Glutamatergic neuron (in vitro differentiated cells): ENCODE measurements at places on chromosomes 7 and 10.
A peak's percentile ranks its signal among the peaks of the same experiment; 100 is the strongest.

GRCh38 chr10:29658984-29659965, 24.5 kb upstream of the SVIL start:
- H3K36me3 ChIP-seq = peaks cover 25% of the 10 kb centered on the region
- H3K4me1 ChIP-seq = peaks cover 30% of the 10 kb centered on the region
- no peak for DNase-seq
- peak overlapping the region; percentile 42 for H3K4me3 ChIP-seq

DNA sequence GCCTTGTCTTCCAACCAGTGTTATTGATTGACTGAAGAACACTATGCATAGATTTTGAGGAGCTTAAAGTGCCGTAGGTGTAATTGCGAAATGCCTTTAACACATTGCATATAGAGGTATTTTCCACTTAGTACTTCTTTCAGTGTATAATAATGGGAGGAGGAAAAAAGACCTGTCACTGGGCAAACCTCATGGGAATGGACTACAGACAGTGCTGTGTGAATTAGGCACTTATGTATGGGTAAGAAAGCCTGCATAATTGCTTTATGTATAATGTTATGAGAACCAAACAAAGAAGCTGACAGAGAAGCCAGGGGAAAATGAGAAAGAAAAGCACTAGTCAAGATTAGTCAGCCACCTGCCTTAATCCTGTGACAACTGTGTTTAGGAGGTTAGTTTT, 12.4 kb upstream of the SCRN1 start:
- H3K27me3 ChIP-seq = peaks cover 2% of the 10 kb centered on the region
- H3K27ac ChIP-seq = no peak overlapping the region
- H3K36me3 ChIP-seq = no peaks in the 10 kb centered on the region
- peaks cover 4% of the 10 kb centered on the region for H3K4me1 ChIP-seq
- H3K4me3 ChIP-seq = peak overlapping the region; percentile 67

GRCh38 chr7:2478399-2478785, 2.2 kb upstream of the GRIFIN start:
- H3K4me3 ChIP-seq = no peak overlapping the region
- no peak for DNase-seq
- peaks cover 4% of the 10 kb centered on the region for H3K4me1 ChIP-seq
- no peaks in the 10 kb centered on the region for H3K36me3 ChIP-seq
- H3K27me3 ChIP-seq = peaks cover 9% of the 10 kb centered on the region
- no peak overlapping the region for H3K27ac ChIP-seq

DNA sequence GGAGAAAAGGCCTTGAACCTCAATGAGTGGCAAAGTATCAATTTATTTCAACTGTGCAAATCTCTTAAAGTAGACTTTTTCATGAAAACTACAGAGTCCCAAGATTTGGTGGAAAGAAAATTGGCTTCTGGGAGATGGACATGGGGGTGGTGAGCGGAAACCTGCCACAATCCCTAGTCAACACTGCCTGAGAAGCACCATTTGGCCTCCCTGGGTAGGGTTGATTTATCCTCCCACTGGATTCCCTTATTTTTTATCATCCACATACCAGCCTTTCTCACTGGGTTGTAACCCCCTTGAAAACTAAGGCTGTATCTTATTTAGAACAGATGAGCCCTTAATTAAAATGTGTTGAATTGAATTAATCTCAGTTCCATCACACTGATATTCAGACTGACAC, 101.7 kb upstream of the PTN start:
- H3K4me1 ChIP-seq = peaks cover 1% of the 10 kb centered on the region
- no peaks in the 10 kb centered on the region for H3K27me3 ChIP-seq
- no peak overlapping the region for H3K27ac ChIP-seq
- no peaks in the 10 kb centered on the region for H3K36me3 ChIP-seq

- peaks cover 2% of the 10 kb centered on the region for H3K27me3 ChIP-seq
- DNase-seq = no peak
- no peak overlapping the region for H3K4me3 ChIP-seq
- H3K36me3 ChIP-seq = peaks cover 3% of the 10 kb centered on the region
- peaks cover 5% of the 10 kb centered on the region for H3K4me1 ChIP-seq
- peak overlapping the region; percentile 43 for H3K27ac ChIP-seq
Measured at GRCh38 chr7:129684777-129685176, 73.3 kb downstream of the NRF1 start.

GRCh38 chr10:51800121-51800520, 100.7 kb upstream of the CSTF2T start:
- DNase-seq = no peak
- H3K4me1 ChIP-seq = no peaks in the 10 kb centered on the region
- H3K36me3 ChIP-seq = no peaks in the 10 kb centered on the region
- no peaks in the 10 kb centered on the region for H3K27me3 ChIP-seq
- no peak overlapping the region for H3K27ac ChIP-seq

DNA sequence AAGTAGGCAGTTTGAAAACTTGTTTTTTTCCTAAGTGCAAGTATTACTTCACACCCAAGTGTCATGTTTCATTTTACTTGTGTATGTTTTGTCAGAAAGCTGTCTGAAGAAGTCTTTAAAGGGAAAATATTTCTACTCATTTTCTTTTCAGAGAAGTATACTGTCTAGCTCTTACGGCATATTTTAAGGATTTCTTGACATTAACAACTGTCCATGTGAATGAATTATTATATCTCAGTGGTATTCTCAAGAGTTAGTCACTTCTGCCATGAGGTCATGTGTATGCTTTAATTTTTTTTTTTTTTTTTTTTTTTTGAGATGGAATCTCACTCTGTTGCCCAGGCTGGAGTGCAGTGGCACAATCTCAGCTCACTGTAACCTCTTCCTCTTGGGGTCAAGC, 229.5 kb downstream of the BICC1 start:
- no peak overlapping the region for H3K4me3 ChIP-seq
- no peak overlapping the region for H3K27ac ChIP-seq
- peaks cover 2% of the 10 kb centered on the region for H3K4me1 ChIP-seq
- DNase-seq = no peak

DNA sequence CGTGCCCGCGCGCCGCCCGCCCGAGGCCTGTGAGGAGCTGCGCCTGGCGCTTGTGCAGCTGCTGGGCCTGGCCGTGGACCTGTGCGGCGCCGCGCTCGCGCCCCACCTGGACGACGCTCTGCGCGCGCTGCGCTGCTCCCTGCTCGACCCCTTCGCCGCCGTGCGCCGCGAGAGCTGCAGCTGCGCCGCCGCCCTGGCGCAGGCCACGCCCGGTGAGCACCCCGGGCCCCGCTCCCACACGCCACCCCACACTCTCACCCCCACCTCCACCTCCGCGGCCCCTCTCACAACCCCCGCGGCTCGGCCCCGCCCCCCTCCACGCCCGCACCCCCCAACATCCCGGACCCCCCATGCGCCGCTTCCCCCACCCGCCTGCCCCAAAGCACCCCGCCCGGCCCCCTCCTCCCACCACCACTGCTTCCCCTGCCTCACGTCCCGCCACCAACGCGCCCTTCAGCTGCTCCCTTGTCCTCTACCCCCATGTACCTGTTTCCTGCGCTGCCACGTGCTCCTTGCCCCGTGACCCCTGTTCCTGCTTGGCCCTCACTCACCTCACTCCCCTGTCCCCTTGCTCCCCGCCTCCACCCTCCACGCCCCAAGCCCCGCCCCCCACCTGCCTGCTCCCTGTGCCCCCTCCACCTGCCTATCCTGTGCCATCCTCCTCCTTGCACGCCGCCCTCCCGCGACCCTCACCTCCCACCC, at the start of gene PRKAR1B:
PRKAR1B (minus strand) TSS at position 178 of the 702 bp plus-strand sequence. CDS start 15,776 bp downstream, outside the sequence.
- peak within 1 kb of the TSS; percentile 85 for H3K4me3 ChIP-seq
- H3K27ac ChIP-seq = peak within 1 kb of the TSS; percentile 53
- H3K27me3 ChIP-seq = peaks cover 10% of the 10 kb centered on the region
- no peak for DNase-seq
- H3K36me3 ChIP-seq = peaks cover 15% of the 10 kb centered on the region

- no peak overlapping the region for H3K27ac ChIP-seq
- peaks cover 7% of the 10 kb centered on the region for H3K36me3 ChIP-seq
- DNase-seq = no peak
- H3K27me3 ChIP-seq = peaks cover 7% of the 10 kb centered on the region
- no peak overlapping the region for H3K4me3 ChIP-seq
Measured at GRCh38 chr7:152402384-152403250, 33.2 kb downstream of the KMT2C start.

- H3K36me3 ChIP-seq = peaks cover 11% of the 10 kb centered on the region
- H3K4me3 ChIP-seq = peak overlapping the region; percentile 95
- peaks cover 38% of the 10 kb centered on the region for H3K4me1 ChIP-seq
Measured at GRCh38 chr10:119542988-119543813, 682 bp upstream of the RGS10 start.

- no peak for DNase-seq
- H3K4me1 ChIP-seq = no peaks in the 10 kb centered on the region
- no peaks in the 10 kb centered on the region for H3K27me3 ChIP-seq
Measured at GRCh38 chr7:18046601-18047000, 19.0 kb upstream of the PRPS1L1 start.

GRCh38 chr7:2569421-2569820, 10.6 kb downstream of the IQCE start:
- no peak overlapping the region for H3K4me3 ChIP-seq
- H3K27ac ChIP-seq = no peak overlapping the region
- H3K27me3 ChIP-seq = peaks cover 1% of the 10 kb centered on the region
- peaks cover 17% of the 10 kb centered on the region for H3K4me1 ChIP-seq
- H3K36me3 ChIP-seq = no peaks in the 10 kb centered on the region
- DNase-seq = no peak

GRCh38 chr7:135597926-135598305, 40.2 kb downstream of the NUP205 start:
- H3K27me3 ChIP-seq = no peaks in the 10 kb centered on the region
- H3K36me3 ChIP-seq = no peaks in the 10 kb centered on the region
- H3K4me3 ChIP-seq = no peak overlapping the region
- no peak overlapping the region for H3K27ac ChIP-seq

- H3K27me3 ChIP-seq = peaks cover 3% of the 10 kb centered on the region
- peaks cover 11% of the 10 kb centered on the region for H3K4me1 ChIP-seq
- H3K4me3 ChIP-seq = no peak overlapping the region
- no peak for DNase-seq
- no peak overlapping the region for H3K27ac ChIP-seq
Measured at GRCh38 chr7:77687747-77688144, 8.5 kb upstream of the RSBN1L start.

DNA sequence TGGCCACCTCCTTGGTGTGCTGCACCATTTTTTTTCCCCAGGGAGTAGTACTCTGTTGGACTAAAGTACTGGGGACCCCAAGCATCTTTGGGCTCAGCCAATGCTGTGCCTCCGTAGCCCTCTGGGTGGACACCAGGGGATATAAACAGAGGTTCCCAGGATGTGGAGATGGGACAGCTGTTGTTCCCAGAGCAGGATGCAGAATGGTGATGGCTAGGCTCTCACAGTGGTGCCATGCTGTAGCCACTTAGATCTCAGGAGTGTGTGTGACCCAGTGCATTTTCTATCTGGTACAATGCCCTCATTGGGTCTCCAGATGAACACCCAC, 50.9 kb upstream of the SCIN start:
- no peak for DNase-seq
- H3K27ac ChIP-seq = no peak overlapping the region
- no peak overlapping the region for H3K4me3 ChIP-seq
- no peaks in the 10 kb centered on the region for H3K4me1 ChIP-seq

DNA sequence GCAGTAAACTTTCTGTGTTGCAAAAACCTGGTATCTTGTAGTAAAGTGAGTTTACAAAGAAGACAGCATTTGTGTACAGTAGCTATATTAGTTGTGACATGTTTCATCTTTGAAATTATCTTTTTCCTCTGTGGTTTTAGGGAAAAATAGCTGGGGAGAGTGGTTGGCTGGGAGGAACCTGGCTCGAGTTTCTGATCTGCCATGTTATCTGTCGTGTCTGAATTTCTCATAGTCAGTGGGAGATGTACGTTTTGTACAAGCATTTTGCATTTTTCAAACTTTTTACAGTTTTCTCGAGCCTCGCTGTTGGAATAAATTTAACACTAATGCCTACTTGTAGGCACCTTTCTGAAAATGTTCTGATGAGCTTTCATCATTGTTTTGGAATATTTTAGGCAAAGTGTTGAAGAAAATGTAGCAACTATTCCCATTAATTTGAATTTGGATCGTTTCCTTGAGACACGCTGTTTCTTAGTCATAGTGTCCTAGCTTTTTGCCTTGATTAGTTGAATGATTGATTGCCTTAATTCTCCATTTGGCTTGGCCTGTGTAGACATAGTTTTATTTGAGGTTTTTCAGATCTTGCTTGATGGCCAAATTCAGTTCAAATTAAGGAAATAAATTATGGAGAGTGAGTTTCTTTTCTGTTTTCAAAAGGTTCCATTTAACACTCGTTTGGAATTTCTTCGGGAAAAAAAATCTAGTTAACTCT, 65.1 kb downstream of the CAMK1D start:
- peaks cover 5% of the 10 kb centered on the region for H3K27me3 ChIP-seq
- no peak overlapping the region for H3K4me3 ChIP-seq
- DNase-seq = no peak
- H3K27ac ChIP-seq = no peak overlapping the region
- H3K36me3 ChIP-seq = peaks cover 5% of the 10 kb centered on the region

DNA sequence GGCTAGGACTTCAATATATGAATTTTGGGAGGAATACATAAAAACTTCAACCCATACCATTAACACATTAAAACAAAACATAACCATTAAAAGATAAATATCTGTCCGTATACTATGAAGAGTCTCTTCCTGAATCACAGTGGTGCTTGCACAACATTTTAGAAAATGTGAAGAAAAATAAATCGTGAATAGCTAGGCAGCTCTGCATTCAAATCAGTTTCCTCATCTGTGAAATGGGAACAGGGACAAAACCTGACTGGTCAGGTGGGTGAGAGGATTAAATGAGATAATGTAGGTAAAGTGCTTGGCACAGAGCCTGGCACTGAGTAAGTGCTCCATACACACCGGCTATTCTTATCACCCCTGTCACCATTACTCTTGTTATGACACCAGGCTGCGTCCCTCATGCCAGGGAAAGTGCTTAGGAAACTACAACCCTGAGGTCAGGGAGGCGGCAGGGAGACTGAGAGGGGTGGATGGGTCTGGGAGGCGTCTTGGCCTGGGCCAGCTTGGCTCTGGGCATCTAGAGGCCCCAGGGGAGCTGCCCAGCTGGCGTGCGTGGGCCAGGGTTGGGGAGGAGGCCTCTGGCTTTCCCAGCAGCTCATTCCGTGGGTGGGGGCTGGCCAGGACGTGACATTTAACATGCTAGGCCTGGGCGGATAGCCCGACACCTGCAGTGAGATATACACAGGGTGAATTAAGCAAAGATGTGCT, 78.3 kb downstream of the SH3PXD2A start:
- no peaks in the 10 kb centered on the region for H3K36me3 ChIP-seq
- H3K4me3 ChIP-seq = no peak overlapping the region
- H3K4me1 ChIP-seq = peaks cover 10% of the 10 kb centered on the region
- DNase-seq = no peak
- peaks cover 7% of the 10 kb centered on the region for H3K27me3 ChIP-seq

DNA sequence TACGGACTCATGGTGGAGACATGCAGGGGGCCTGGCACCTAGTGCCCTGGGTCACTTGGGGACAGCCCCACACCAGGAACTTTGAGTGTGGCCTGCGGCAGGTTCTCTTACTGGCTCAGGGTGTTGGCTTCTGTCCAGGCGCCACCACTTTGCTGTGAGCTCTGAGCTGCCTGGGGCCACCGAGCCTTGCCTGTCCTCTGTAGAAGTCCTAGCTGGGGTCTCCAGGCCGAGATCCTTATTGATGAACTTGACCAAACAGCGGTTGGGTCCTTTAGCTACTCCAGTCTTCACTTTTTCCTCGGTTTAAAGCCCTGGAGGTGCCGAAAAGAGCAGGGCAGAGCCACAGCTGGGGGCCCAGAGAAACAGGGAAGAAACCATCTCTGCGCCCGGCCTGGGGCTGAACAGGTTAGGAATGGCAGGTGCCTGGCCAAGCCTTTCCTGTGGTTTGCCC, 41.3 kb downstream of the ZNF467 start:
- H3K36me3 ChIP-seq = no peaks in the 10 kb centered on the region
- H3K27ac ChIP-seq = no peak overlapping the region
- no peak for DNase-seq
- H3K27me3 ChIP-seq = peaks cover 11% of the 10 kb centered on the region
